ENCODE measurements at places on chromosomes 16 and 17. TPM values are rescaled to one million over a fixed set of nuclear protein-coding genes. Genes with fewer than 3 reads are reported as not detected.

DNA sequence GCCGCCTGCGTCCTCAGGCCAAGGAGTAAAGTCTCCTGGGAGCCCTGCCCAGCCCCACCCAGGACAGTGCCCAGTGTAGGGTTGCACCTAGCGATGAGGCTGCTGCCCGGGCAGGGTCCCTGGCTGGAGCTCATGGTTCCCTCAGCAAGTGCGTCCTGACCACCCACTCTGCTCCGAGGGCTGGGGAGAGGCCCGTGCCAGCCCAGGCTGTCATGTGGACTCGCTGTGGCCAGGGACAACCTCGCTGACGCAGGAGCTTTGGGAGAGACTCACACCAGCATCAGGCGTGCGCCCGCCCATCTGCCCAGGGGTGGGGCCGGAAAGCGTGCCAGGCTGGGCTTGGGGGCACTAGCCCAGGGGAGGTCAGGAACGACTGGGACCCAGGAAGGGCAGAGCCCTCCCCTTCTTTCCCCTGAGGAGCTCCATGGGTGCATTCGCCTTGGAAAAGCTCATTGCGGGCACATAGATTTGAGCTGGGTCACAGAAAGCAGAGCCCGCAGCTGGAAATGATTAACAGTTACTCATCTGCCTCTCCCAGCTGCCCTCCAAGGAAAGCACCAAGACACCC is 19.7 kb downstream of the DPEP1 start:
- no peak for DNase-seq

The KRTAP2-1 gene
- total RNA-seq = not detected

- peak; percentile 92 for DNase-seq
These were observed 1.4 kb upstream of the NBR1 start for GRCh38 chr17:43169561-43170139.

DNA sequence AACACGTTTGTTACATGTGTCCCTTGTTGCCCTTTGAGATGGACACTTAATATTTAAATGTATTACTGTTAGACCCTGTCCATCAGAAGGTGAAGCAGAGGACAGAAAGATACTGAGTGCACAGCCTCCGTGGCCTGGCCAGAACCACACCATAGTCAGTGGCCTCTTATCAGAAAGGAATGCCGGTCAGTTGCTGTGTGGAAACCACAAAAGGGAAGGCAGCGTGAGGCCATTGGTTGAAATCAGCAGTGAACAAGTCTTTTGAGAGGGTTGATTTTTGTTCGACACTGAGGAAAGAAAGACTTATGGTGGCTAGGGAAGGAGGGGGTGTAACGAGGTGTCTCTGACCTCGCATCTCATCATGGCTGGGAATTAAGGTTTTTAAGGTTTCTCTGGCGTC is 85.4 kb upstream of the CLEC18A start:
- DNase-seq = no peak

- peak; percentile 86 for DNase-seq
These were observed 882 bp upstream of the ATP6V0C start for GRCh38 chr16:2512735-2513404.

DNA sequence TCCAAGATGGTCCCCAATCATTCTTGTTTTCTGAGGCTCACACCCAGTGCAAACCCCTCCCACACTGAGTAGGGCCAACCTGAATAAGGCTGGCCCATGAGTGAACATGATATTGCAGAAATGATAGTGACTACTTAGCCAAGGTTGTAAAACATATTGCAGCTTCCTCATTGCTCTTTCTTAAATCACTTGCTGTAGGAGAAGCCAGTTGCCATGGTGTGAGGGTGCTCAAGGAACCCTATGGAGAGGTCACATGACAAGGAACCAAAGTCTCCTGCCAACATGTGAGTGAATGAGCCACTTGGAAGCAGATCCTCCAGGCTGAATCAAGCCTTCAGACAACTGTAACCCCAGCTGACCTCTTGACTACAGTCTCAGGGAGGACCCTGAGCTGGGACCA is 191.4 kb downstream of the RGS9 start:
- no peak for DNase-seq

DNA sequence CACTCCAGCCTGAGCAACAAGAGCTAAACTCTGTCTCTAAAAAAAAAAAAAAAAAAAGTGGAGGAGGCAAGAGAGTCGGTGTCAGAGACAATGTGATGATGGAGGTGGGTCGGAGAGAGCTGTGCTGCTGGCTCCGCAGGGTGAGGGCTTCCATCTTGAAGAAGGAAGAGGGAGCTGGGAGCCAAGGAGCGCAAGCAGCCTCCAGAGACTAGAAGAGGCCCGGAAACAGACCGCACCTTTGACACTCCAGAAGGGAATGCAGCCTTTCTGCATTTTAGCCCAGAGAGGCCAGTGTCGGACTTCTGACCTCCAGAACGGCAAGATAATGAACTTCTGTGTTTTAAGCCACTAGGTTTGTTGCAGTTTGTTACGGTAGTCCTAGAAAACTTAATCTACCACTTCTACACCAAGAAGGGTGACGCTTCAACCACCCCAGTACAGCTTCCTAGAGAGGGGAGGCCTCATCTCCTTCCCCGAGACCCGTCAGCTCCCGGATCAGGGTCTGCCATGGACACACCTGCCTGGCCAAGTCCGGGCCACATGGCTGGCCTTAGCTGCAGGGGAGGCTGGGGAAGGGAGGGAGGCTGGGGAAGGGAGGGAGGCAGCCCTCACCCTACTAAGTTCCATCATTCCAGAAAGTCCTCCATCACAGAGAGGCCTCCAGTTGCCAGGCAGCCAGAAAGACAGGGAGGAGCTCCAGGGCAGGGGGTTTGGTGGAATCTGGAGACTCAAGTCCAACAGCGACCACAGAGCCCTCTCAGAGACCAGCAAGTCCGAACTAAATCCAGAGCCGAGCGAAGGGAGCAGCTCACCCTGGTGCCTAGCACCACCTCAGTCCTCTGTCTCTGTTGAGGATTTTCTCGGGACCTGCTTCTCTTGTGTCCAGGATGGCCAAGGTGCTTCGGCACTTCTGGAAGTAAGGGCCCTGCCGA is 13.2 kb upstream of the RBFOX3 start:
- peak; percentile 51 for DNase-seq

Measured in spleen (tissue), 13 donors.